MCF 10A (cell line): ENCODE measurements at places on chromosomes 5 and 9. TPM values are rescaled to one million over a fixed set of nuclear protein-coding genes. Genes with fewer than 3 reads are reported as not detected.
A peak's percentile ranks its signal among the peaks of the same experiment; 100 is the strongest.

GRCh38 chr5:38922199-38922598 lies 76.4 kb downstream of the OSMR start:
- peak; percentile 65 for DNase-seq
- no peak overlapping the region for H3K27ac ChIP-seq

DNA sequence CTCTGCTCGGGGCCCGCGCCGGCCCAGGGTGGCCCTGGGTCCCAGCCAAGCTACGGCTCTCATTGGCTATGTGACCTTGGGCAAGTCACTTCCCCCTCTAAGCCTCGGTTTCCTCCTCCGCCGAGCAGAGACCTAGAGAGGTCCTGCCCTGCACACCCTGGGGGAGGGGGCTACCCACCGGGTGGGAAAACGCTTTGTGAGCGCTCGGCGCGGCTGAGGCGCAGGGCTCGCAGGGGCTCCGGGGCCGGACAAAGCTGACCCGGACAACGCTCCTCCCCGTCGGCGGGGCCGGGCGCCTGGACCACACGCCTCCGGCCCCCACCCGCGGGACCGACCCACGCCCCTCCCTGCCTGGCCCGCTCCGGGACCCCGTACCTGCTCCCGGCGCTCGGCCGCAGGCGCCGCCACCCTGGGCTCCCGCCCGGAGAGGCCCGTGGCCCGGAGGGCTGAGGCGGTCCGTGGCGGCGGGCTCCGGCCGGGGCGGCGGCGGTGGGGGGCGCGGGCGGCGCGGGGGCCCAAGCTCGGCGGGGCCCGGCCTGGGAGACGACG lies 85.7 kb upstream of the MELK start:
- H3K27me3 ChIP-seq = no peaks in the 10 kb centered on the region
- peak; percentile 18 for DNase-seq
- H3K4me1 ChIP-seq = peaks cover 7% of the 10 kb centered on the region
- no peaks in the 10 kb centered on the region for H3K36me3 ChIP-seq

- no peak overlapping the region for H3K4me3 ChIP-seq
- no peak overlapping the region for H3K27ac ChIP-seq
- no peaks in the 10 kb centered on the region for H3K36me3 ChIP-seq
- no peak for DNase-seq
- H3K4me1 ChIP-seq = no peaks in the 10 kb centered on the region
Observed at GRCh38 chr5:133669472-133669871, 57.1 kb upstream of the FSTL4 start.

DNA sequence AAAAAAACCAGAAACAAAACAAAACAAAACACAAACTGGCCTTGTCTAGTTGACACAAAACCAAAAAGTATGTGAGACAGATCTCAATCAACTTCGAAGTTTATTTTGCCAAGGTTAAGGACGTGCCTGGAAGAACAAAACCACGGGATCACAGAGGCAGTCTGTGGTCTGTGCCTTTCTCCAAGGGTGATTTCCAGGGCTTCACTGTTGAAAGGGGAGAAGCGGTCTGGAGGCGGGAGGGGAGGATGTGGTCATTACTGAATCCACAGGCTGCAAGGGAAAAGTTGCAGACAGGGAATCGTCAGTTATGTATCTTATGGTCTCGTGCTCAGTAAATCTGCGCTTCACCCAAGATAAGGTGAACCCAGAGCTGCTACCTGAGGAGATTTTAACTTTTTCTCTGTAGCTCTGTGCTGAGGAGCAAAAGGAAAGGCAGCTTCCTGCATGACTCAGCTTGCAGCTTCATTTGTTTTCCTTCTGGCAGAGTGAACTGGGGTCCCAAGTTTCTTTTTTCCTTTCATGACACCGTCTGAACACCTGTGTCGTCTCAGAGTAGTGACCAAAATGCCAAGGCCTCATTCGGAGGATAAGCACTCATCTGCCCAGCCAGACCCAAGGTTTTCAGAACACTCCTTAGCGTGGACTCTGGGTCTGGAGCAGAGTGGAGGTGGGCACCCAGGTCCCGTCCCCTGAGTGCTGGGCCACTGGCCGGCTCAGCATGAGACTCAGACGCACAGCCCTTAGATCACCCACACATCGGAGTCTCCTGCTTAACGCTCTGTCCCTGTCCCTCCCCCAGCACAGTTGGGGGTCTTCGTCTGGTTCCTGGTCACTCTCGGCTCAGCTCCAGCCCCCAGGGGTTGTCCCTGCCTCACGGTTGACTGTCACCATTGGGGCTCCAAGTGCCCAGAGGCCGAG lies 25.9 kb downstream of the ROPN1L start:
- peak; percentile 51 for DNase-seq
- peaks cover 25% of the 10 kb centered on the region for H3K4me1 ChIP-seq
- no peaks in the 10 kb centered on the region for H3K27me3 ChIP-seq

DNA sequence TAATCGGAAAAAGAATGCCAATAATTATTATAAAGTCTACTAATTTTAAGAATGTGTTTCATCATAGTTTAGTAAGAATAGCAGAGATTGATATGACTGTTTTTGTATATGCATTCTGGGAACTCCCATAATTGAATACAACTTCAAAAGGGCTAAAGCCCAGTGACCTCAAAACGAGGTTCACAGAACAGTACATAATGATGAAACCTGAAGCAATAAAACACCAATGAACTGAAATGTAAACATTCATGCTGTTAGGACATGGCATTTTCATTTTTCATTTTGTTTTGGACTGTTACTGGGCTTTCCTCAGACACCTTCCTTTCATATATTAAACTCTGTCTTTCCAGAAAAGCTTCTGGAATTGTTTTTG lies 684 bp upstream of the JMY start:
- peak overlapping the region; percentile 98 for H3K27ac ChIP-seq
- no peaks in the 10 kb centered on the region for H3K27me3 ChIP-seq
- peak overlapping the region; percentile 95 for H3K4me3 ChIP-seq
- peak; percentile 48 for DNase-seq

DNA sequence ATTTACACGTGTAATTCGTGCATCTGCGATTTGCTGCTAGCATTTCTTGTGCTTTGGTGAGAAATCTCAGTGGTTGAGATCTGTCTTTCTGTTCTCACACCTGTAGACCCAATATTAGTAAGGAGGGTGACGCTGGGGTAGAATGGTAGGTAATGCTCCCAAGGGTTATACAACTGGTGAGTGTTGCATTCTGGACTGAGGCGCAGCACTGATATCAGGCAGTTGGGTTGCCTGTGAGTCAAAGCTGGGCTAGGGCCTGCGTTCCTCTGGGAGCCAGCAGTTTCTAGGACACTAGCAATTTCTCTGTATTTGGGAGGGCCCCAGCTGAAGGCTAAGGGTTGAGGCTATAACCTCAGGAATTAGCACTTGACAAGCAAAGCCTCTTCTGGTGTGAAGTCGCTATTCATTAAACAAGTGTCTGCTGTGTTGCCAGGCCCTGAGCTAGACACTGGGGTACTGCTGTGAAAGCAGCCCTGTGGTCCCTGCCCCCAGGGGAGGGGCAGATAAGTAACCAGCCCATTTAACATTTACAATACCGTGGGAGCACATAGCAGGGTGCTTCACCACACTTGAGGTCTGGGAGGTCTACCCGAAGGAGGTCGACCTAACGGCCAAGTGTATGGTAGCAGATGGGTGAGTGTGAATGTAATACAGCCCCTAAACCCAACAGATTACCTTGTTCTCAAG lies 28.7 kb downstream of the LARP1 start:
- H3K36me3 ChIP-seq = peaks cover 48% of the 10 kb centered on the region
- peaks cover 43% of the 10 kb centered on the region for H3K4me1 ChIP-seq
- H3K4me3 ChIP-seq = no peak overlapping the region
- H3K27me3 ChIP-seq = no peaks in the 10 kb centered on the region
- no peak for DNase-seq

The GRIN3A gene
- not detected in 2 replicates for total RNA-seq

GRCh38 chr9:15513335-15513734 lies 2.6 kb upstream of the PSIP1 start:
- DNase-seq = peak; percentile 60
- no peak overlapping the region for H3K4me3 ChIP-seq
- H3K36me3 ChIP-seq = peaks cover 4% of the 10 kb centered on the region
- no peaks in the 10 kb centered on the region for H3K27me3 ChIP-seq
- H3K4me1 ChIP-seq = peaks cover 31% of the 10 kb centered on the region

DNA sequence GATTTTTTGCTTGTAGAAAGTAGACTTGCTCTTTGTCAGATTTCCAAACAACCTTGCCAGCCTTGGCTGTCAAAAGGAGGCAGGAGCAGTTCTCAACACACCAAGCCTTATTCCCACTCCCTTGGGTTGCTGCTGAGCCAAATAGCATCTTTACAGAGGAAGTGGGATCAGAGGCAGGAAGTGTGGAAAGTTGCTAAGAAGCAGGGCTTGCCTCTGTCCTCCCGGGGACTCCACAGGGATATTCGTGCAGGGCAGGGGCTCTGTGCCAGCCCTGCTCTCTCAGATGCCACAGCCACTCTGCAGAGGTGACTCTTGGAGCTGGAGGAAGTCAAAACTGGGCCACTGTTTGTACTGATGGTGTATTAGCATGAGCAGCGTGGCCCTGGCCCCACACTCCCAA lies 24.3 kb downstream of the PTPDC1 start:
- no peaks in the 10 kb centered on the region for H3K27me3 ChIP-seq
- H3K27ac ChIP-seq = no peak overlapping the region
- no peak for DNase-seq
- H3K36me3 ChIP-seq = peaks cover 21% of the 10 kb centered on the region
- no peak overlapping the region for H3K4me3 ChIP-seq

DNA sequence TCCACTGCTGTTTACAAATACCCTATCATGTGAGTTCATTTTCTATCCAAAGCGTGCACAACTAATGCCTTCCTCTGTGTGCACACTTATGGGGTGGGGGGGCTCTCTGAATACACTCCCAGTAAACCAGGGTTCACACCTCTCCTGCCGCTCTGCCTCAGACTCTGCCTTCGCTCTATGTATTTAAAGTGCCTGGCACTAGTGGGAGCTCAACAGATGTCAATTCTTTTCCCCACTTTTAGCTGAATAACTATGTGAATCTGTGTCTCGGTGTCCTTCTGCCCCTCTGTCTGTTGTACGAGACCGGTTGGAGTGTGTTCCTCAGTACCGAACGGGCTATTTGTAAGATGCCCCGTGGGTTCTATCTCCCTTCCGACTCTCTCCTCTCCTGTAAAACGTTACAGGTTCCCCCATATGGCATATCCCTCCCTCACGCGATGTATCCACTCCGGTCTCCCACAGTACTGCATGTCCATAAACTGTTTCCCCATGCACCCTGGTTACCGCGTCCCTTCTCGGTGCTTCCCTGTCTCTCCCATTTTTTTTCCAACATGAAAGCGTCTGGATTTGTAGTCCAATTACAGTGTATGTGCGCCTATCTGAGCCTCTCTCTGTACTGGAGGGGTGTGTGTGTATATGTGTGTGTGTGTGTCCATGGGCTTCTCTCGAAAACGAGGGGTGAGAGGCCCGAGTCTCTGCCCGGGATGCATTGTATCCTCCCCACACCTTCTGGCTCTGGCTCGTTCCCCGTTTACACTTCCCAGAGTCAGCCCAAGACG lies 1.6 kb downstream of the ELL2 start:
- H3K4me1 ChIP-seq = peaks cover 43% of the 10 kb centered on the region
- H3K27ac ChIP-seq = peak overlapping the region; percentile 91
- H3K27me3 ChIP-seq = no peaks in the 10 kb centered on the region
- peak overlapping the region; percentile 90 for H3K4me3 ChIP-seq
- DNase-seq = peak; percentile 40
- H3K36me3 ChIP-seq = peaks cover 22% of the 10 kb centered on the region

GRCh38 chr9:110447476-110447875 lies 109.8 kb upstream of the TXNDC8 start:
- no peak overlapping the region for H3K27ac ChIP-seq
- no peak overlapping the region for H3K4me3 ChIP-seq
- DNase-seq = no peak

DNA sequence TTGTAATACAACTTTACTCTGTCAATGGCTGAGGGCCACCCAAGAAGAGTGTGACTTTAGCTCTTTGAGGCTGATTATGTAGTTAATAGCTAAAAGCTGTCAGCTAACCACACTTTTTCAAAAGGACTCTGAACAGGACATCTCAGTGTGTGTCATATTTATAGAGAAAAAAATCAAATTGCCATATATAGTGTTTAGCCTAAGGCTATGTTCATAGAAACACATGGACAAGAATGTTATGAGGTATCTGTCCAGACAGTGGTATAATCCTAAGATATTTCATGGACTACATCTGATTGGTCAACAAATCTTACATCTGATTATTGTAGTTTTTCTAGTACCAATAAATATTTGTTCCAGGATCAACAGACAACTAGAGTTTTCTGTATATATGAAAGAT lies 42.1 kb upstream of the CDH18 start:
- H3K36me3 ChIP-seq = peaks cover 6% of the 10 kb centered on the region
- H3K4me1 ChIP-seq = no peaks in the 10 kb centered on the region
- no peak for DNase-seq
- no peaks in the 10 kb centered on the region for H3K27me3 ChIP-seq
- no peak overlapping the region for H3K4me3 ChIP-seq

The SLC45A2 gene
- not detected in 2 replicates for total RNA-seq

DNA sequence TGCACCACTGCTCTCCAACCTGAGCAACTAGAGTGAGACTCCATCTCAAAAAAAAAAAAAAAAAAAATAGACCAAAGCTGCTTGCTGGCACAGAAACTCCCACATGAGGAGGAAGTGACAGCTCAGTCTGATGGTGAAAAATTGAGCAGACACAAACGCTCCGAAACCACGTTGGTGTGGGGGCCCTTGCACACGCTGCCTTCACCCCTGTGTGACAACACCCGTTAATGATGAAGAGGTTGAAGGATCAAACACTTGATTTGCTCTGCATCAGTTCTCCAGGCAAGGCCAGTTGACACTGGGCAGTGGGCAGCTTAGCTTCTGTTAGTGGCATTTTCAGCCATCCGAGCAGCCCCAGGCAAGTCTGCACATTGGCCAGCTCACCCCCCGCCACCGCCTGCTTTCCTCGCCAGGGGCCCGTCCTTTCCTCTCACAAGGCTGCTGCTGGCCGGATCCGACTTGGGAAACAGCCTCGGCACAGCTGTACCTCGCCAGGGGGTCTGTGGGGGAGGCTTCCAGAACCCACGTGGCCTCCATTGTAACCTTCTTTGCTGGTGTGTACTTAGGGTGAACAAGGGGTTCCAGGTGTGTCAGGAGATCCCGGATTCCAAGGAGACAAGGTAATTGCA lies 79.8 kb downstream of the COL27A1 start:
- H3K27ac ChIP-seq = no peak overlapping the region

DNA sequence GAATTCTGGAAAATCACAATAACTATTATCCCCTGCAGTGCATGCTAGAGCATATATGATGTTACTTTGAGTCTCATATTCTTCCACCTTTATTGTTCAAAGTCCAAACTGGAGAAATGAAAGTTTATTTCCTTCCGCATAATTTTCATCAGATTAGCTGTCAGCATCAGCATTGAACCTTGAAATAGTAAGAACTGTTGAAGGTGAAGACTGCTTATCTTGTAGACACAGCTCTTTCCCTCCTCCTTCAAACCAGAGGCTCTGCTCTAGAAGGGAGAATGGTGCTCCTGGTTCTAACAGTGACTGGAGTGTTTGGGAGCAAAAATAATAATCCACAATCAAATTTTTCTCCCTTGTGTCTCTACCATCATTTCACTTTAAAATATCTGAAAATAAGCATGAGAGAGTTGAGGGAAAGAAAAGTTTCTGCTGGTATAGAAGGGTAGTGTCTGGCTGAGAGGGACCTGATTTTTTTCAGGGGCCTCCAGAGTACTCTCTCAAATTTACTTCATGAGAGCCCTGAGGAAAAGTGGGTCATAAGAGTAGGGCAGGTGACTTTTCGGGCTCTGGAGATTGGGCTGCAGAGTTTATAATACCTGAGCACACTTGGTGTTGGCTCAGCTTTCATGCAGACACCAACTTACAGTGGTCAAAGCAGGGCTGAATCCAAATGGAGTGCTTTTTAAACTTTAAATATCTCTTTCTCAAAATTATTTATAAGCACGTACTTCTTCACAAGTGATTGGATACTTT lies 170.4 kb downstream of the ZDHHC21 start:
- H3K27ac ChIP-seq = no peak overlapping the region
- H3K4me3 ChIP-seq = no peak overlapping the region
- H3K36me3 ChIP-seq = no peaks in the 10 kb centered on the region
- H3K4me1 ChIP-seq = no peaks in the 10 kb centered on the region
- peaks cover 47% of the 10 kb centered on the region for H3K27me3 ChIP-seq

The CFAP77 gene
- not detected in 2 replicates for total RNA-seq
